MV-4-11 (cell line): ENCODE measurements at places on chromosomes 16 and 17.

GRCh38 chr16:16178455-16179162, 44.7 kb downstream of the ABCC6 start:
- DNase-seq = no peak

DNA sequence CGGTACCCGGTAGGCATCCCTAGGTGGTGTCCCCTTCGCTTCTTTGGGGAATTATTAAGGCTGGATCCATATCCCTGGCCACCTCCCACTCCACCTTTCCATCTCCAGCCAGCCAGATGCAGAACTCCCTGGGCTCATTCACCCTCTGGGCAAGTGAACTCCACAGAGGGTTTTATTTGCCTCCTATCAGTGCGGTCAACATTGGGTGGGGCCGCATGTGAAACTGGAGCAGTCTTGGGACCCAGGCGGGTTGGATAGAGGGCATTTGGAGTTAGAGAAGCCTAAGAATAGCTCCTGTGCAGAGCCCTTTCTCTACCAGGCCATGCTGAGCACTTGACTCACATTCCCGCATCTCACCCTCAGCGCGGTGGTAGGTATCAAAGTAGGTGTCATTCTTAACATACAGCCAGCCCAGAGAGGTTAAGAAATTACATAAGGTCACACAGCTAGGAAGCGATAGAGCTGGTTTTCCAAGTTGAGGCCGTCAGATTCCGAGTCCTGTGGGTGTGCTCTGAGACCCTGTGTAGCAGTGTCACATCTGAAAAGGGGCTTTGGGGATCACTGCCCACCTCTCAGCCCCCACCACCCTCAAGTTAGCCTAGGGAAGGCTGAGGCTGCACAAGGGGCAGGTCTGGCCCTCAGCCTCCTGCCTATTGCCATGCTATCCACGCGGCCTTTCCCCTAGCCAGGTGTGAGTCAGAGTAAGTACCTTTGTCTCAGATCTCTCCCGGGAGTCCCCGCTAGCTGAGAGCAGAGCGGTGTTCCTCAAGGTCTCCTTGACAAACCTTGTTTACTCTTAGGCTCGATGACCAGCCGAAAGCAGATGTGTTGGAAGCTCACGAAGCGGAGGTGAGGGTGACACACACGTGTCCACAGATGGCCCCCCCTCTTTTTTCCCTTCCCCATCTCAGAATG, 26.9 kb upstream of the LGALS9 start:
- no peak for DNase-seq

GRCh38 chr17:35372846-35373533, 431 bp downstream of the SLFN11 start:
- no peak for DNase-seq

DNA sequence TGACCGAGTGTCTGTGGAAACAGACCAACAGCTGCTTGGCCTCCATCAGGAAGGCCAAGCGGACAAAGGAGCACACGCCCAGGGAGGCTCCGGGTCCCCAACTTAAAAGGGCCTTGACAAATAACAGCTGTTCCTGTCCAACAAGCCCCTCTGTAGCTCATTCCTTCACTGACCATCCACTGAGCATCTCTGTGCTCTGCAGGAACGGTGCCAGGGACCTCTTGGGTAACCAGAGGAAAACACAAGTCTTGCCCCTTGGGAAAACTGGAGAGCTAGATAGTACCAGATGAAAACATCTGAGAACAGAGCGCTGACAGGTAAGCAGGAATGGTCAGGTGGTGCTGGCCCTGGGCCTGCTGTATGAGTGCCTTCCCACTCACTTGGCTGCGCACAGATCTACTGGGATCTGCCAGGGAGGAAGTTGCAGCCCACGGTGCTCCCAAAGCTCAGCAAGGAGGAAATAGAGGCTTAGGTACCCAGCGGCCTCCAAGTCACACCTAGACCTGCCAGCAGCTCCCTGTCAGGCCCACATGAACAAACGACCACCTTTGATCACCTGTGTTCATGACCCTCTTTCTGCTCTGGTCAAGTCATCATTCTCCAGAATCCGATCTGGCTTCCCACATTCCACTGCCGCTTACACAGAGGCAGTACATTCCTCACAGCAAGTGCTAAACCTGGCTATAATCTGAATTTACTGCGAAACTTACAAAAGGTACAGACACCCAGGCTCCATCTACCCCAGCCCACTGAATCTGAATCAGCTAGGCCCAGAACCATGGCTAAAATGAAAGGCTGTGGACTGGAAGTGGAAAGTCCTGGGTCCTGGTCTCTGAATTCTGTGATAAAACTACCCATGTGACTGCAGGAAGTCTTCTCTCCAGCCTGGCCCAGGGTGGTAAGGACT, 12.5 kb downstream of the DCAKD start:
- no peak for DNase-seq

- no peak for DNase-seq
These were observed 65.0 kb downstream of the CEP95 start for GRCh38 chr17:64571746-64572145.

GRCh38 chr17:70871180-70871818, 702.0 kb downstream of the KCNJ2 start:
- no peak for DNase-seq

GRCh38 chr16:8957063-8957397, 6.7 kb downstream of the USP7 start:
- DNase-seq = peak; percentile 46

GRCh38 chr17:78330570-78331224, 29.2 kb downstream of the SOCS3 start:
- DNase-seq = peak; percentile 44

DNA sequence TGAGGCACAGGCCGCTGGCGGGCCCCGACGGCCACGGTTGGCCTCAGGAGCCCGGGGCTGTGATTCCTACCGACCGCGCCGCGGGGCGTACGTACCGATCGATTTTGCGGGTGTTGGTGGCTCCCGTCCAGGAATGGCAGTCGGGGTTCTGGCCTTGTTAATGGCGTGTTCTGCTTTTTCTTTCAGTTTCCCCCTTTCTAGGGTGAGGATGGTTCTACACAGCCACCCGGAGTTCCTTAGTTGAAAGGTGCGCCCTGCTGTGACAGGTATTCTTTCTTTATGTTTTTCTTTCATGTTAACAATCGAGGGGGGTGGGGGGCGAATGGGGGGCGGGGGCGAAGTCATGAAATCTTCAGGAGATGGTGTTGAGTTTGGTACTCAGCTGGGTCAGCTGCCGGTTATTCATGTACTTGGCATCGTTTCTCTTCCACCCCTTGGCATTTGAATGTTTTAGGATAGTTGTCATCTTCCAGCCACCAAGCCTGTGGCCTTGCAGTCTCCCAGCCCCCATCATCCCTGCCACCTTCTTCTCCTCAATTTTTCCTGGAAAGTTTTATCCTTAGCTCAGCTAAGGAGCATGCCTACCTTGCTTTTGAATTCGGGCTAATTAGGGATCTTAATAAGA, 802 bp downstream of the CYLD start:
- DNase-seq = peak; percentile 41

DNA sequence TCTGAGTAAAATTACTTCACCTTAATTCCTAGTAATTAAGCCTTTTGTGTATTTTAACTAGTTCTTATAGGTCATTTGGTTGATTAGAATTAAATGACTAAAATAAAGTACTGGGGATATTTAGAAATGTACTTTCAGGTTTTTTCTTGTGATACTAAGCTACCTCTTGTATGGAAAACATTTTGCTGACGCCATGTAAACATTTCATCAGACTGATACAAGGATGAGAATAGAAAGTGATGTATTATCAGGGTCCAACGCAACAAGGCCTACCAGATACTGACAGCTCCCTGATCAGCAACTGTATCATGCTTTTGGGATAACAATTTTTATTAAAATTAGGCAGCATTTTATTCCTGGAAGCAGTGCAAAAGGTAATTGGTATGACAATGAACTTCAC, 1.7 kb downstream of the SMARCE1 start:
- DNase-seq = no peak

DNA sequence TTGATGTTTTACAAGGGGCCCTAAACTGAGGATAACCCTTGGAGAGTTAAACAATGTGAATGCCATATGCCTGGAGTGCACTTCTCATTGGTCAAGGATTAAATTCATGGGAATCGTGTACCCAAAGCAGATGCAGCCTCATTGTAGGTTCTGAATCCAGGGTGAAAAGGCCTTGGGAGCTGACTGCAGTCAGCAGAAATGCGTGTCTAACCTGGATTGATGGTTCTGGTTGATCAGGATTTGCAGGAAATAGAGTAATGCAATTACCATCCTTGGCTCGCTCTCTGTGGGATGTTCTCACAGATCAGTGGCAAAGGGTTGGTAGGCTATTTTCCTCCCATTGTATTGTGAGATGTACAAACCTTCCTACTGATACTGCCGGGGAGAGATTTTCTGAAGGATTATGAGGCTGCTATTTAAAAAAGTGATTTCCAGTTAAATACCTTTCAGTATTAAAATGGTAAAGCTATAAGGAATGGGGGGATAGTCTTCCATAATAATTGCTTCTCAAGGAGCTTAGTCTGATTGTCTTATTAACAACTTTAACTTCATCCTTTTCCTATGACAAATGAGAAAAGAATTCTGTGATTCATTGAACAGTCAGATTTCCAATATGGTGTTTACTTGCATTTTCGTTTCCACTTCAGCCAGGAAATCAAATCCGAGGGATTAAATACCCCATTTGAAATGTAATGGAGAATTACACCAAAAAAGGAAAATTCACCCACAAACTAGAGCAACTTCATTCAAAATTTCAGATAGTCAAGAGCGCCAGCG, 1028.1 kb upstream of the EEF2KMT start:
- no peak for DNase-seq

GRCh38 chr16:24508614-24509013, 30.8 kb upstream of the RBBP6 start:
- DNase-seq = no peak

DNA sequence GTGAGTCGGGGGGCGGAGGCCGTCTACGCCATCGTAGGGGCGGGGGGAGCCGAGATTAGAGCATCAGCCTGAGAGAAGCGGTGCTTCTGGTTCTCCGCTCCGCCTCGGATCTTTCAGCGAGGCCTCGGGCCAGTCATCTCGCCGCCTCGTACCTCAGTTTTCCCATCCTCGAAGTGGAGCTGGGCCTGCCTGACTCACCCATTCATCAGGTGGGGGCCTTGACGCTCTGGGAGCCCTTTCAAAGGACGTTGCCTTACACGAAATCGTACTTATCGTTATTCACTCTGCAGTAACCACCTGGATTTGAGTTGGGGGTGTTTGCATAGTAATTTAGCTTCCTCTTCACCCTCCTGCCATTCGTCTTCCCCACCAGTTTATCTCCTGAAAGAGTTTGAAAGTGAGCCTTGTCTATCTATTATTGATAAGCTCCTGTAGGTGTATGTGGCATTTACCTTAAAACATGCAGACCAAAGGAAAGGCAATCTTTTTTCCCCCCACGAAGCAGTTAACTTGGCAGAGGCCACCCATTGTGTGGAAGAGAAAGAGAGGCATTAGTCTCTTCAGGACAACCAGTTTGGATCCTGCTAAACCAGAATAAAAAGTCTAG, 674 bp downstream of the TAF15 start:
- no peak for DNase-seq

DNA sequence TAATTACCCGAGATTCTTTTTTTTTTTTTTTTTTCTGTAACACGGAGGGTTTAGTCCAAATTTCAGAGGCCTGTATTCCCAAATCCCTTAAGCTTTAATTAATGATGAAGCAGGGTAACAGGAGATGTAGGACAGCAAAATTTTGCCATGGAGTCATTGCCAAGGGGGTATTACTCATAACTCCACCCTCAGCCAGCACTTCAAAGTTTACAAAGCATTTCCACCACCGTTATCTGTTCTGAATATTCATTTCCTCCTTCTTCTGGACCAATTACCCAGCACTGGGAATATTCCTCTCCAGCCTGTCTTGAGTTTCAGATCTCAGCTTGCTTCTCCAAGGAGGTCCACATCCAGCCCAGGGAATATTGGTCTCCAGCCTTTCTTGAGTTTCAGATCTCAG, 747.5 kb upstream of the EEF2KMT start:
- no peak for DNase-seq

- no peak for DNase-seq
These were observed 37.6 kb upstream of the CBFA2T3 start for GRCh38 chr16:89014403-89015230.

- no peak for DNase-seq
These were observed 33.7 kb upstream of the MFSD6L start for GRCh38 chr17:8832711-8833352.

DNA sequence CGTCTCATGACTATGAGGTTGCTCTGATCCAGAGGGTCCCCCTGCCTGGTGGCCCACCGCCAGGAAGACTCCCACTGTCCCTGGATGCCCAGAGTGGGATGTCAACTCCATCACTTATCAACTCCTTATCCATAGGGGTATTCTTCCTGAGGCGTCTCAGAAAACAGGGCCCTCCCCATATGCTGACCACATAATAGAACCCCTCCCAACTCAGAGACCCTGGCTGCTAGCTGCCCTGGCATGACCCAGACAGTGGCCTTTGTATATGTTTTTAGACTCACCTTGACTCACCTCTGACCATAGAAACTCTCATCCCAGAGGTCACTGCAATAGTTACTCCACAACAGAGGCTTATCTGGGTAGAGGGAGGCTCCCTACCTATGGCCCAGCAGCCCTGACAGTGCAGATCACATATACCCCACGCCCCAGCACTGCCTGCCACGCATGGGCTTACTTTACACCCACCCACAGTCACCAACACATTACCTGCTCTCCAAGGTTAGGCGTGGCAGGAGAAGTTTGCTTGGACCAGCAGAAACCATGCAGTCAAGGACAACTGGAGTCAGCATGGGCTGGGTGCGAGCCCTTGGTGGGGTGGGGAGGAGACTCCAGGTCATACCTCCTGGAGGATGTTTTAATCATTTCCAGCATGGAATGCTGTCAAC, 2.3 kb upstream of the G6PC1 start:
- no peak for DNase-seq

DNA sequence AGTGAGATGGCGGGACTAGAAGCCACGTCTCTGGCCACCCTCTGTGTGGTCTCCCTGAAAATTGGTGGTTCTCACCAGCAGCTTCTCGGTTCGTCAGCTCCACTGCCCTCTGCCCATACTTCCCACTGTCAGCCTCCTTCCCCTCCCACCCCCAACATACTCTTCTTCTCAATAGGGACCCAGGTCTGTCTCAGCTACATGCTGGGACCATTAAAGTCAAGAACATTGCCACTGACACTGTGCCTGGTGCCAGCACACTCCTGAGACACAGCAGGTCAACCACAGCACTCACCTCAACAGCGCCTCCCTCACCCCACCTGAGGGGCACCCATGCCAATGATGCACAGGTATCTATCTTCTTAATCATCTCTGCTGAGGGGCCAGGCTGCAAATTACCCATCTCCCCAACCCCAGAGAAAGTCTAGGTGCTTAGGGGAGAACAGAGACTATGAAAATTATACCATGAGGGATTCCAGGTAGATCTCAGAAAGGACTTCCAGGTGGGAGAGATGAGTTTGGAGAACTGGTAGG, 1.3 kb downstream of the PLXDC1 start:
- DNase-seq = no peak

DNA sequence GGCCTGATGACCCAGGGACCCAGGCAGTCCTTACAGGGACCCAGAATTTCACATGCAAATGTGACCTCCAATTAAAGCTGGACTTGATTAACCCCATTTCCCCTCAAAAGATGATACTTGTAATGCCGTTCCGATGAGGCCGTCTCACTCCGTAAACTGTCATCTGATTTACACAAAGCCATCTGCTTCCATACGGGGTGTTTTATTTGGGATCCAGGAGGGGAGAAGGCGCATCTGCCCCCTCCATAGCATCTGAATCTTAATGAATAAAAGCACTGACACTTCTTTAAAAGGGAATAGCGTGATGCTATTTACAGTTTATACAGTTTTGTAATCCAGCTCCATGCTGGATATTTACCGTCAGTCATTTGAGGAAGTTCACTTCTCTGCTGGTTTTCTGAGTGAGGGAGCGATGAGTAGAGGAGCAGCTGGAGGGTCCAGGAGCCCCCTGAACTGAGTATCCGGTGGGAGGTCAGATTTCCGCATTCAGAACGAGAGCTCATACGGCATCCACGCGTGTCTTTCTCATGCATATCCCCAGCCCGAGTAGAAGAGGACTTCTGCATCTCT, 452.7 kb downstream of the WWOX start:
- DNase-seq = peak; percentile 45
